CD4-positive, alpha-beta T cell treated with Interleukin-15 for 4 hours (primary cell): ENCODE measurements at places on chromosomes 7 and 10.

DNA sequence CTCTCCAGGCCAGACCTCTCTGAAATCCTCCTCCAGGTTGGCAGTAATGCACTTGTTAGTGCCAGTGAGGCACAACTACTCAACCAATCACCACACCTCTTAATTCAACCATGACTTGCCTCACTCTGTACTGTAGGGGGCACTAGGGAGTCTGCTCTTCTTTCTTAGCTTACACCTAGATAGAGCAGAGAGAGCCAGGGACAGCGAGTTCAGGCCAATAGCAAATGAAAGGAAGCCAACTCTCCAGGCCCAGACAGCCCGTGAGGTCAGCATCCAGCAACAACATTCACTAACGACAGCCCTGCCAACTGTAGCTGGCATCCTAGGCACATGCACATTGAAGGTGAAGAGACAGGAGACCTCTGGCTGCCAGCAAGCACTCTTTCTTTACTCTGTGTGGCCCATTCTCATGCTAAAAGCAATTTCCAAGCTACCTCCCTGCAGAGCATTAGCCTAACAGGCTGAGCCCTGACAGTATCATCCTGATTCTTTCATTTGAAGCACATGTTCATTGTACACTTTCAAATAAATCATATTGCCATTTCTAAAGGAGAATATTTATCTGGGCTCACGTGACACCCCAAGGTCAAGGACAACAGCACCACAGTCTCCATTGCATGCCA, 136.3 kb downstream of the DPY19L1 start:
- DNase-seq: no peak

GRCh38 chr7:27405780-27406179, 163.2 kb downstream of the EVX1 start:
- no peak for DNase-seq

DNA sequence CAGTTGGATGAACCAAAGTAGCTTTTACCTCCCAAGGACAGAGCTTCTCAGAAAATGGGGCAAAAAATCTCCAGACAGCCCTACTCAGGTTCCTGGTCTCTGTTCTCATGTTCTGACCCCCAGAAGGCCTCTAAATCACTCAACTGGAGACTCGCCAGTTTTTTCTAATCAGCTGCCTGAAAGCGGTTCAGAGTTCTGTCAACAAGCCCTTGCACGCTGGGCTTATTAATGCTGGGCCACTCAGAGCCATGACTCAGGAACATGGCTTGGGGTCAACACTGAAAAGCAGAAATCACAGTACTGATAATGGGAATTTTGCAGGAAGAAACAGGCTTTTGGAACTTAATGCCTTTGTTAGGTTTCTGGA, 15.3 kb downstream of the ECHDC3 start:
- DNase-seq: no peak

- DNase-seq: no peak
Measured at GRCh38 chr10:79468841-79469585, 23.6 kb upstream of the ZCCHC24 start.

- no peak for DNase-seq
Measured at GRCh38 chr7:30321089-30321881, 36.9 kb downstream of the ZNRF2 start.

DNA sequence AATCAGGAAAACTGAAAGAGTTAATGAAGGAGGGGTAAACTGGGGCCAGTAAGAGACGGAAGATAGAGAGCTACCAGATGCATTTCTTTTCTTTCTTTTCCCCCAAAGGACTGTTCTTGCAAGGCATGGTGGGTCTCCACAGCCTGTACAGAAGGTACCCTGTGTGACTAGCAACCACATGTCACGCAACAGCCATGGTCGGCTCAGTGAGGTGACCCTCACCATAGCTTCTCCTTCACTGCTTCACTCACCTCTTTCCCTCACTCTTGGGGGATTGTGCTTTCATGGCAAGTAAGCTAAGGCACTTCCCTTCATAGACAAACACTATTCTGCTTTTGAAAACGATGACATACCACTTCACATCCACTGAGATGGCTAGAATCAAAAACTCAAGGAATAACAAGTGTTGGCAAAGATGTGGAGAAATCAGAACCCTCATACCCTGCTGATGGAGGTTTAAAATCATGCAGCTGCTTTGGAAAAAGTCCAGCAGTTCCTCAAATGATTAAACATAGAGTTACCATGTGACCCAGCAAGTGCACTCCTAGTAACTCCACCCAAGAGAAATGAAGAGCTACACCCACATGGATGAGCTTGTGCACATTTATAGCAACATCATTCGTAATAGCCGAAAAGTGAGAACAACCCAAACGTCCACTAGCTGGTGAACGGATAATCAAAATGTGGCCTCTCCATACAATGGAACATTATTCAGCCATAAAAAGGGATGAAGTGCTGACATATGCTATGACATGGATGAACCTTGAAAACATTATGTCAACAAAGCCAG, 3.8 kb upstream of the INSIG1 start:
- DNase-seq: no peak

DNA sequence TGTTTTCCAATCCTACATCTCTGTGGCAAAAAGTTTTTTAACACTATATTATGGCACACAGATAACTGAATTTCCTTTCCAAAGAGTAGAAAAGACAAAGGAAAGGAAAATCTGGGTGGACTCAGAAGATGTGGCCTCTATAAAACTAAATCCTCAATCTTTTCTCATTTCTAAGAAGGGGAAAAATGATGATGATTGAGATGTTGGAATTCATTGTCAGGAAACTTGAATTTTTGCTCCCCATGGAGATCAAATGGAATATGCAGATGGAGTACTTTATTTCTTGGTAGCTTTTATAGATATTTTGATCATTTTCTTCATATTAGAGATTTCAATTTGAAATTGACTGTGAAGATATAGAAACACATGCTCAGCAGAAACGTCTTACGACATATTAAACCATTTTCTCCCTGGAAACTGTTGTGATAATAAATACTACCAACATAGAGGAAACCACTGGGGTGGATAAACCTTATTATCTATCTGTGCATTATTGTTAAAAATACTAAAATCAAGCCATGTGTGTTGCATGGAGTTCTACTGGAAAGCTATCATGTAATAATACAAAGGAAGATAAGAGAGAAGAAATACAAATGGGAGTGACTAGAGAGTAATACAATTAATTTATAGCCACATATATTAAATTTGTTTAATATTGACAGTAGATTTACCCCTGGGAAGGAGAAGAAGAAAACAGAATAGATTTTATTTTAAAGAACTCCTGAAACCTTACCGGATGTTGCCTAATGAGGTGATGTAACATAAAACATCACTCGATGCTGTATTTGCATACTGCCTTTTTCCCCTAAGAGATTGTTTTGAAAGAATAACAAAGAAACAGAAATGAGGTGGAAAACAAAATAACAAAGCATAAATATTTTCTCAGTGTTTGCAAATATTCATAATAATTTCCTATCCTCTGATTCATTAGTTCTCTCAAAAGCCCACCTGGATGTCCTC, 931.2 kb upstream of the C7orf33 start:
- no peak for DNase-seq

DNA sequence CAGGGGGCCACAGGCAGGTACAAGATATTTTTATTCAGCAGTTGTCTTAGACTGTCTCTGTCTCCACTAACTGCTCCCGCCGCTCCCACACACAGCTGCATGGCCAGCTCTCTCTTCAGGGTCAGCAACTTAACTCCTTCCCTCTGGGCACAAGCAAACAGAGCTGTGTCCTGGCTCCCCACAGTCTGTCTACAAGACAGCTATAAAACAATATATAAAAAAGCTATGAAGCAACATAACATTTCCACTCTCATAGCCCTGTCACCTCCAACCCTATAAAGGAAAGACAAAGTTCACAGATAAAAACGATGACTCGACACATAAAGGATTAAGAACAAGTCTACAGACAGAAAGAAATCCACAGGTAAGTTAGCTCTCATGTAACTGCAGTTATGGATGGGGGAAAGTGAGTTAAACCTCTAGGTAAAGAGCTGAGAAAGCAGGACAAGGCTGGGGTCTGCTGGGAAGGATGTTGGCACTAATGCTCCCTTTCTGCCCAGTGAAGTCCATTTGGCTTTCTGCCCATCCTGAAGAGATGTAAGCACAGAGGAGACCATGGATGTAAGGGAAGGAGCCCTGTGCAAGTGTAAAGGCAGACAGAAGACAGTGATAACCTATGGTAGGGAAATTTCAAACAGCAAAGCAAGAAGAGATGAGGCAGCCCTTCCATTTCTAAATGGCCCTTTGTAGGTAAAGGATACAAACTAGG, 27.0 kb downstream of the RAPGEF5 start:
- no peak for DNase-seq

DNA sequence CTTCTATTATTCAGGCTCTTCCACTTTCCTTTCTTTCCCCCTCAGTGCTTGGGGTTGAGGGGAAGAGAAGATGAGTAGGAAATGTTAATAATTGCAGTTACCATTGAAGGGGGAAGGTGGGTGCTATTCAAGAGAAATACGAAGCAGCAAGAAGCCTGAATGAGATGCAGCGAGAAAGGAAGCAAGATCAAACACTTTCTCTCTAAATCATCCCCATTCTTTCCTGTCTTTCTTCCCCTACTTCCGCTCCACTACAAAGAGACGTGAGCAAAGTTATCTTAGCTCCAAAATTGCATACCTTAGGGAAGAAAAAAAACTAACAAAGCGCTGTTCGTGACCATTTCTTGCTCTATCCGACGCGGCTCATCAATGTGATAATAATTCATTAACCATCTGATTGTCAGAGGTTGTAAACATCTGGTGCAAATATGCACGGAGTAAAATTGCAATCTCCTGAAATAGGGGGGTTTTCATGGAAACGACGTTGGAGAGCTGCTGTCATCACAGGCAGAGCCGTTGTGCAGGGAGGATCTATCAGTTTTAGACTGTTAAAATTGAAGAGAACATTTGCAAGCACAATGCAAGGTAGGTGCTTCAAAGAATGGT, 15.2 kb upstream of the PARD3 start:
- DNase-seq: no peak

- DNase-seq: no peak
Measured at GRCh38 chr7:23918286-23918685, 208.3 kb downstream of the STK31 start.

GRCh38 chr7:129443612-129444011, 9.4 kb downstream of the STRIP2 start:
- DNase-seq: no peak

- no peak for DNase-seq
Measured at GRCh38 chr7:40350100-40350499, 215.3 kb downstream of the SUGCT start.

- DNase-seq: no peak
Measured at GRCh38 chr10:17235136-17235535, 7.1 kb downstream of the VIM start.

DNA sequence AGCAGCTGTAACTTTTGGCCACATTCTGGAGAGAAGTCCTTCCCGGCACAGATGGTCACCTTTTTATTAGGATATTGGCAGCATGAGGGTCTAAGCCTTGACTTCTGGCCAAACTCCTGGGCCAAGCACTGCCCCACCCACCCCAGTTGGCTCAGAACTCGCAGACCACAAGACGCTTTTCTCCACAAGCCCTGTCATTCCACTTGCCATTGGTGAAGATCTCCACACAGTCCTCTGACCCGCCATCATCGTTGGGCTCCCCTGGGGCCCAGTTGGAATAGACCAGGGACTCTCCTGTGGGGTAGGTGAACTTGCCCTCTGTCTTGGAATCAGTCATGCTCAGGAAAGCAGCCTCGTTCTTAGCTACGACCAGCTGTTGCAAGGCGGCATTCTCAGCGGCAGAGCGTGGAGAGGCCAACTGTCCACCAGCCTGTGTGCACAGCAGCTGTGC, 11.2 kb downstream of the SFTPD start:
- no peak for DNase-seq

DNA sequence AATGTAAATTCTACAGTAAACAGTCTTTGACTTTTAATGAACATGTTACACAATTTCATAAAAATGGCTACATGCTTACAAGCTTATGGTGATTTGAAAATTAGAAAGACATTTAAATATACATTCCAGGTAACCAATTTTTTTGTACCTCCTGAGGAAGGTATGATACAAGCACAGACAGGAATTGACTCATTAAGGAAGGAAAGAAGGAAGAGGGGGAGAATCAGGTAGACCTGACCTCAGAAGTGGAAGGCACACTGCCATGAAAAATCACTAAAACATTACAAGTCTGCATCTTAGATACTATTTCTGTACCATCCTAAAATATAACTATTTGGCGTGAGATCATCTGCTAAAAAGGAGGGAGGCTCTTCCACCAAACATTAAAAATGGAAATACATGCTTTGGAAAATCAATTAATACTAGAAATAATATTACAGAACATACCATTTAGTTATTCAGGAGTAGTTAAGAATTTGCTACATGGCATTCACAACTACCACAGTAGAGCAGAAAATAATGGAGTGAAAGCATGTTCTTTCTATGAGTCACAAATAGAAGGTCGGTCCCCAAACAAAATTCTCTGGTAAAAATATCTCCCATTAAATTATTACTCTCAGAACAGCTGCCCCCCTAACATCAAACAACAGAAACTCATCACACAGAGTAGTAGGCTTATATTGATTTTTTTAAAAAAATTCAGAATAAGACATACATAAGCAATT, 15.2 kb downstream of the RAB11FIP2 start:
- DNase-seq: no peak

DNA sequence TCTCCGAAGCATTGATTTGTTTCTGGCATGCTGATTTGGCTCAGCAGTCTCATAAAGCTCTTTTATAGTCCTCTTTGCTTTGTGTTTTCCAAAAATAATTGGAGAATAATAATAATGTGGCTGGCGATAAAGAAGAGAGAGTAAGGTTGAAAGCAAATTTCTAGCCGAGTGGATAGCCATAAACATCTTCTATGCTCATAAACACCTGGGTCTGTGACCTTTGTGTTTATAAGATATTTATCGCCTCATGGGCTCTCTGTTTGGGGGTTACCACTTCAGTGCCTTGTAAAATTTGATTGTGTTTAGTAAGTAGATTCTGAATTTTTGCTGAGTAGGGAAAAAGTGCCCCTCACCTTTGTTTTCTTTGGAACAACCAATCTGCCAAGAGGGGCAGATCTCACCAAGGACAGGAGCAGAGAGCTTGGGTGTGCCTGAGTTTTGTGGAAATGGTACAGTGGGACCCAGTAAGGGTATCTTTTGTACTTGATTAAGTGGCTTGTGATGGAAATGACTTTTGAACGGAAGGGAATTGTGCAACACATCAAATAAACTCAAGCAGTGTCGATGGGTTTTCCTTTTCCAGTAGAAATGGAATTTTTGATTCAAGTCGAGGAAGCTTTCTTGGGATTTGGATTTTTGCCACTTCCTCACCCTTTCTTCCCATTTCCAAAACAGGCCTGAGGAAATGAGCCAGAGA, 220.5 kb downstream of the AUTS2 start:
- DNase-seq: no peak

DNA sequence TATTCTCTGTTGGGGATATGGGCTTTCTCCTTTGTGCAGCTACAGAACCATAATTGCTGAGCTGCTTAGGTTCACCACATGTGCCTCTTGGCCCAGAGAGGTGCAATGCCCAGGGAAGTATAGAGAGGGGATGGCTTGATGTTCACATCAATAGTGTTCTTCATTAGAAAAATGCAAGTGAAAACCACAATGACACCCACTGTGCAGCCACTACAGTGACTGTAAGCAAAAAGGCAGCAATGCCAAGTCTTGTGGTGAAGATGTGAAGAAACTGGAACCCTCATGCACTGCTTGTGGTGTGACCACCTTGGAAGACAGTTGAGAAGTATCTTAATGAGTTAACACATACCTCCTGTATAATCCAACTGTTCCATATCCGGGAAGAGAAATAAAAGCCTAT, 318.9 kb upstream of the ZMIZ1 start:
- no peak for DNase-seq

- no peak for DNase-seq
Measured at GRCh38 chr7:1100834-1101562, 13.1 kb downstream of the GPER1 start.
